Chondrocyte (in vitro differentiated cells): ENCODE measurements at places on chromosomes 12 and 14. TPM values are rescaled to one million over a fixed set of nuclear protein-coding genes. Genes with fewer than 3 reads are reported as not detected.

- peaks cover 3% of the 10 kb centered on the region for H3K36me3 ChIP-seq
- no peak overlapping the region for H3K27ac ChIP-seq
- H3K4me3 ChIP-seq = no peak overlapping the region
- H3K4me1 ChIP-seq = no peaks in the 10 kb centered on the region
- DNase-seq = no peak
Measured at GRCh38 chr12:16437281-16437816, 89.9 kb downstream of the MGST1 start.

DNA sequence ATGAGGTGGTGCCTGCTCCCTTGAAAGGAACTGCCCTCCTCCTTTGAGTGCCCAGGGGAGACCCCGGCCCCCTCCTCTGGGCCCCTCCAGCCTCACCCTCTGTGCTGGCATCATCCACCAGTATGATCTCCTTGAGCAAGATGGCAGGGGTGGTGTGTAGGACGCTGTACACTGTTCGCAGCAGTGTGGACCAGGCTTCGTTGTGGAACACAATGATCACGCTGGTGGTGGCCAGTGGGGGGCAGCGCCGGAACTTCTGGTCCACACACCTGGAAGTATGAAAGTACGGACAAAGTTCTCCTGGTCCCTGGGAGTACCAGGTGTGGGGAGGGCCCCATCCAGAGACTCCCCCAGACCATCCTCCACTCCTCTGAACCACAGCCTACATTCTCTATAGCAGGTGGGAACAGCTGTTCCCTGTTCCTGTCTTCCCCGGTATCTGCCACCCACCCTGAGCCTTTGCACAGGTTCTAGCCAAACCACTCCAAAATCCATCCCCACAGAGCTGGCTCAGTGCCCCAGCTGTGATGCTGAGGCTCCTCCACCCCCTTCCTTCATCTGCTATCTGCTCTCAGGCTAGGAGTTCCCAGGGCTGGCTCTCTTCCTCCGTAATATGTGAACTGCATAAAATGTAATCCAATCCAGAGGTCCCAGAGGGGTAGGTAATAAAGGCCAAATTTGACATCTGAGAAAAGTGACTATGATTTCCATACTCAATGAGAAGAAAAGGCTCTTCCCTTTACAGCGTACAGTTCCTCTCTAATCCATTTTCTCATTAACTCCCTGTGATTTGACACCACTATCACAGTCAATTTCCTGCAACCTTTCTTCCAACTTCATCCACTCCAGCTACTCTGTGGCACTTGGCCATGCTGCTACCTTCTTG lies 13.9 kb downstream of the GALNT6 start:
- peaks cover 28% of the 10 kb centered on the region for H3K4me1 ChIP-seq
- H3K27me3 ChIP-seq = no peaks in the 10 kb centered on the region
- H3K27ac ChIP-seq = no peak overlapping the region

GRCh38 chr12:53972722-53973235 lies at the start of gene HOXC11:
Gene HOXC11, plus strand, starts transcription at chr12:53973126. Its CDS starts 116 bp downstream, at chr12:53973242.
- H3K27ac ChIP-seq = no peak within 1 kb of the TSS
- DNase-seq = no peak
- H3K4me3 ChIP-seq = peak within 1 kb of the TSS; percentile 19
- H3K4me1 ChIP-seq = peaks cover 16% of the 10 kb centered on the region
- peaks cover 4% of the 10 kb centered on the region for H3K36me3 ChIP-seq
- H3K27me3 ChIP-seq = peaks cover 84% of the 10 kb centered on the region

- H3K27me3 ChIP-seq = peaks cover 3% of the 10 kb centered on the region
- H3K4me3 ChIP-seq = no peak overlapping the region
- peaks cover 20% of the 10 kb centered on the region for H3K4me1 ChIP-seq
Measured at GRCh38 chr12:530821-531220, 71.1 kb downstream of the B4GALNT3 start.

- no peak overlapping the region for H3K4me3 ChIP-seq
- no peaks in the 10 kb centered on the region for H3K36me3 ChIP-seq
- H3K4me1 ChIP-seq = peaks cover 70% of the 10 kb centered on the region
Measured at GRCh38 chr14:103396463-103396862, 11.2 kb downstream of the MARK3 start.

COX8C gene
- not detected in 3 replicates for total RNA-seq

GRCh38 chr12:93832131-93832530 lies 155.0 kb downstream of the CRADD start:
- no peak overlapping the region for H3K4me3 ChIP-seq
- peaks cover 24% of the 10 kb centered on the region for H3K4me1 ChIP-seq
- no peak overlapping the region for H3K27ac ChIP-seq
- no peaks in the 10 kb centered on the region for H3K36me3 ChIP-seq
- no peak for DNase-seq
- no peaks in the 10 kb centered on the region for H3K27me3 ChIP-seq

GRCh38 chr14:104105822-104106470 lies 20.4 kb downstream of the ASPG start:
- no peak overlapping the region for H3K4me3 ChIP-seq
- no peak overlapping the region for H3K27ac ChIP-seq
- H3K4me1 ChIP-seq = no peaks in the 10 kb centered on the region
- H3K36me3 ChIP-seq = no peaks in the 10 kb centered on the region
- peaks cover 2% of the 10 kb centered on the region for H3K27me3 ChIP-seq
- DNase-seq = no peak

BEGAIN gene
- total RNA-seq = 5.1 to 6.5 TPM (median 6.5 TPM) in 3 replicates

SLC39A5 gene
- 0.41 to 0.68 TPM (median 0.47 TPM) in 3 replicates for total RNA-seq

RDH11 gene
- total RNA-seq = 63.3 to 69.4 TPM (median 67.3 TPM) in 3 replicates

POLE2 gene
- total RNA-seq = 2.2 to 6.4 TPM (median 3.1 TPM) in 3 replicates

GRCh38 chr12:75742961-75743360 lies 231.6 kb upstream of the KRR1 start:
- H3K27ac ChIP-seq = no peak overlapping the region
- peaks cover 13% of the 10 kb centered on the region for H3K4me1 ChIP-seq
- no peaks in the 10 kb centered on the region for H3K27me3 ChIP-seq
- DNase-seq = no peak

DNA sequence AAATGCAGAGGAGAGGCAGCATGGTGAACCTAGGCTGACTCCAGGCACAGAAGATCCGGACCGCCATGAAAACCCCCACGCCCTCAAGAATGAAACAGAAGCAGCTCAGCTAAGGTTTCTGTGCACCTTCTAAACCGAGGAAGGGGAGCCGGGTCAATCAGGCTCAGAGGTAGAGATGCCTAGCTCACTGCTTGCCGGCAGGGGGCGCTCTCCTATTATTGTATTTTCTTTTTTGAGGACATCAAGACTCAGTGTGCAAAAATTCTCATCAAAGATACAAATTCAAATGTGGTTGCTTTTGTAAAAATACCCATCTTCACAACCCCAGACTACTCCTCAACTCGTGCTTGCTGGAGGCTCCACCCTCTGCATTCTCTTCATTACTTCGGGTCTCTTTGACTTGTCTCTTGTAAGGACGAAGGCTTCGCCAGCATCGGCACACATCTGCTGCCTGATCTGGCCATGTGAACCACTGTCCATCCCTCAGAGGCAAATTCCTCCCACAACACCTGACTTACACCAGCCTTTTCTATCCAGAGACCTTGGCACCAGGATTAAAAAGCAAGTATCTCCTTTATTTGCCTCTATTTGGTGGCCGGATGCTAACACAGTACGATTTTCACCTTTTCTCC lies 33.4 kb upstream of the RNASE3 start:
- DNase-seq = no peak
- peaks cover 3% of the 10 kb centered on the region for H3K36me3 ChIP-seq
- no peak overlapping the region for H3K27ac ChIP-seq
- peaks cover 11% of the 10 kb centered on the region for H3K4me1 ChIP-seq
- H3K4me3 ChIP-seq = no peak overlapping the region

- no peaks in the 10 kb centered on the region for H3K27me3 ChIP-seq
- no peak for DNase-seq
- H3K4me1 ChIP-seq = no peaks in the 10 kb centered on the region
- no peaks in the 10 kb centered on the region for H3K36me3 ChIP-seq
- H3K27ac ChIP-seq = no peak overlapping the region
Measured at GRCh38 chr14:63666335-63666734, 24.7 kb upstream of the WDR89 start.

DNA sequence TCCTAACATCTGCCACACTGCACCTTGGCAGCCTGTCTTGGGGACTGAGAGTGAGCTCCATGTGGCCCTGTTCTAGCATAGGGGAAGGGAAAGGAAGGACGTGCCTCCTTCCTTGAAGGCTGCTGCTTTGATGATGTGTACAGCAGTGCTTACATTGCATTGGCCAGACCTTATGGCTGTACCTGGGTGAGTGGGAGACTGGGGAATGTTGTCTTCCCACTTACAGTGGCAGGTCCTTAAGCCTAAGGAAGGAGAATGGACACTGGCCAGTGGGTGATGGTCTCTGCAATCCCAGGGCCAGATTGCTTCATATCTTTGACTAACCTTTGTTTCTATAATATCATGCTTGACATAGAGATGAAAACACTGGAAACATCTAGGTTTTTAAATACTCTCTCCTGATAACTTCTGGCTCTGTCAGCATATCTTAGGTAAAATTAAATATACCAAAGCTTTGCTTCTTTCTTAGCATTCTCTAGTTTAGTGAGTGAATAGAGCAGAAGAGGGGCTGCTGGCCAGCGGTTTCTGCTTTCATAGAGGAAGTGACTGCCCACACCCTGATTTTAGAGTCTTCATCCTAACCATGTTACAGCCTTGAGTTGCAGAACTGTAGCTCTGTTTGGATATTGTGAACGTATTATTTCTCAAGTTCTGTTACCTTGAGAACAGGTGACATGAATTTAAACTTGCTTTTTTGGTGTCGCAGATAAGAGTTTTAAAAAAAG lies 27.2 kb downstream of the KLC1 start:
- peaks cover 29% of the 10 kb centered on the region for H3K36me3 ChIP-seq
- no peaks in the 10 kb centered on the region for H3K27me3 ChIP-seq
- DNase-seq = no peak
- no peak overlapping the region for H3K4me3 ChIP-seq
- H3K27ac ChIP-seq = peak overlapping the region; percentile 27
- H3K4me1 ChIP-seq = peaks cover 49% of the 10 kb centered on the region

DNA sequence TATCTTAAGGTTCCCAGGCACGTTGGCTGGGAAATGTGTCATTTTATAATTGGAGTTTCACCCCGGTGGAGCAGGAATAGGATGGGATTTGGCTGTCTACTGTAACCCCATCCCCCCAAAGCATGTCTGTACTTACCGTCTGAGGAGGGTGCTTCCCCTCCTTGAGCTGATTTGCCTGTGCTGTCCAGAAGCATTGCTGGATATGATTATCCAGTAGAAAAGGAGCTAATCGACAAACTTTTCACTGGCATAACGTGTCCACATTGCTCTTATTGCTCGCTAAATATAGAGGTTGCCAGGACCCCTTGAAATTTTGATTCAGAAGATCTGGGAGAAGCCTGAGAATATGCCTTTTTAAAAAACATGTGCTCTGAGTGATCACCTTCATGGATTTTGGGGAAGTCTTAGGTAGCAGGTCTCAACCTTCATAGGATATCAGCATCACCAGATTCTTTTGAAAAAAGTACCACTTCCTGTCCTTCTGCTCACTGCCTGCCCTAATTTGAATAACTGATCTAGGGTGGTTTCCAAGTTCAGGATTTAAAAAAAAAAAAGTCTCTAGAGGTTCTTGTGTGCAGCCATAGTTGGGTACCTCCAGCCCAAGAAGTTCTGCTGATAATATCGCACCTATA lies 80.4 kb upstream of the KCNA1 start:
- peaks cover 4% of the 10 kb centered on the region for H3K4me1 ChIP-seq
- no peak for DNase-seq
- H3K27ac ChIP-seq = no peak overlapping the region
- no peak overlapping the region for H3K4me3 ChIP-seq

DNA sequence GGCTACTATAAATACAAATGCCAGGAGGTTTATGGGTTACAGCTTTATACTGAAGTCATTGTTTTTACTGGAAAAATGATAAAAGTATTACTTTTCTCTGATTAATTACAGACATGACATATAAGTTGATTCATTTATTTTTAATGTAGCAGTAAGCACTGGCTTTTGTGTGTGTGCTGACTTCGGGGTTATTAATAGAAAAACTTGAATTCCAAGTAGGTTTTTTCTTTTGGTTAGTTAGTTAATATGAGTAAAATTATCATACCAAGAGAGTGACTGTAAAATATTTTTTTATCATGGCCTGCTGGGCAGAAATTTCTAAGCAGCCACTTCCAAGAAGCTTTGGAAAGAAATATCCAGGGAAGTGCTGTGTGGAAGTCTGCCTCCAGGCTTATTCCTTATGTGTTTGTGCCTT lies 56.4 kb downstream of the IFT81 start:
- H3K4me1 ChIP-seq = peaks cover 43% of the 10 kb centered on the region
- peak overlapping the region; percentile 66 for H3K27ac ChIP-seq
- H3K4me3 ChIP-seq = no peak overlapping the region
- H3K36me3 ChIP-seq = peaks cover 7% of the 10 kb centered on the region
- DNase-seq = no peak
- H3K27me3 ChIP-seq = no peaks in the 10 kb centered on the region
